ENCODE measurements at places on chromosomes 5 and 9. TPM values are rescaled to one million over a fixed set of nuclear protein-coding genes. Genes with fewer than 3 reads are reported as not detected.

- DNase-seq: no peak
Measured at GRCh38 chr9:120449566-120449965, 130.4 kb downstream of the CDK5RAP2 start.

GRCh38 chr5:72141440-72142355 lies 34.4 kb downstream of the MAP1B start:
- no peak for DNase-seq

DNA sequence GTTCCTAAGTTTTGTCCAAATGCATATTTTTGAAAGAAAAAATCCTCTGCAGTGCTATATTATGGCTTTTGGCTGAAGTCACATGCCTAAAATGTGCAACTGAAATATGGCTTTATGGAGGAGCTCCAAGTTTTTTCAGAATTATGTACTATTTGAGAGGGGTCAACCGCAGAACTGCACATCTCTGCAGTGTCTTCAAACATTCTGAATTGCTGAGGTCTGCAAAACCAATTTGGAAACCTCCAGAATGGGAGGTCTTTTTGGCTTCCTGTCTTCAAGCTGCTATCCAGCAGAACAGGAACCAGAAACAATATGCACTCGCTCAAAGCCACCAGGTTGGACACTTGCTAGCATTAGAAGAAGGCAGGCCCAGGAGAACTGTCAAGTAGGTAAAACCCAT lies 376.0 kb upstream of the PAPPA start:
- DNase-seq: no peak

GRCh38 chr5:171450423-171451331 lies 31.2 kb downstream of the FGF18 start:
- DNase-seq: no peak

GRCh38 chr9:122978601-122979000 lies 37.8 kb downstream of the RABGAP1 start:
- DNase-seq: no peak

- no peak for DNase-seq
Measured at GRCh38 chr5:93596676-93597490, 13.9 kb downstream of the NR2F1 start.

DNA sequence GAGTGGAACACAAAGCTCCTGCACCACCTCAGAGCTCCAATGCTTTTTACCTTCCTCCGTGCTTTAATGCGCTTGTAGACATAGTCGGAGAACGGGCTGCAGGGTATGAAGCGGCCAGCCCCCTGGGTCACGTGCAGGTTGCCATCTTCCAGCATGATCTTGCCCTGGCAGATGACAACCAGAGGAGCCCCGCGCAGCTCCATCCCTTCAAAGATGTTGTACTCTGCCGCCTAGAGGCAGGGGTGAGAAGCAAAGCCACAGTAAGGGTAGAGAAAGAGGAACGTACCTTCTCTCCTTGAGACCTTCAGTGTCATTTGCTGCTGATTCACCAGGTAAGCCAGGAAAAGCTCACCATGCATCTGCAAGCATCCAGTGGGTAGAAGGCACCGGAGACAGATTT lies 112.3 kb downstream of the DPYSL3 start:
- DNase-seq: no peak

GRCh38 chr9:95506428-95506677 lies 10.4 kb downstream of the PTCH1 start:
- no peak for DNase-seq

DNA sequence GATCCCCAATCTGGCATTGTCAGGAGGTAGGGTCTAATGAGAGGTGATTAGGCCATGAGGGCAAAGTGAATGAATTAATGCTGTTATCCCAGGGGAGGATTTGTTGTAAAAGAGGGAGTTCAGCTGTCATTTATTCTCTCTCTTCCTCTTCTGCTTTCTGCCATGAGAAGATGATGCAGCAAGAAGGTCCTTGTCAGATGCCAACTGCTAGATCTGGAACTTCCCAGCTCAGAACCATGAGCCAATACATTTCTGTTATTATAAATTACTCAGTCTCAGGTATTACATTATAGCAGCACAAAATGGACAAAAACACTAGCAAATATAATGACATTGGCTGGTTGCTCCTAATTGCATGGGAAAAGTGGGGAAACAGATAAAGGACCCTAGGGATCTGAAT lies 15.6 kb upstream of the BICD2 start:
- DNase-seq: no peak

DNA sequence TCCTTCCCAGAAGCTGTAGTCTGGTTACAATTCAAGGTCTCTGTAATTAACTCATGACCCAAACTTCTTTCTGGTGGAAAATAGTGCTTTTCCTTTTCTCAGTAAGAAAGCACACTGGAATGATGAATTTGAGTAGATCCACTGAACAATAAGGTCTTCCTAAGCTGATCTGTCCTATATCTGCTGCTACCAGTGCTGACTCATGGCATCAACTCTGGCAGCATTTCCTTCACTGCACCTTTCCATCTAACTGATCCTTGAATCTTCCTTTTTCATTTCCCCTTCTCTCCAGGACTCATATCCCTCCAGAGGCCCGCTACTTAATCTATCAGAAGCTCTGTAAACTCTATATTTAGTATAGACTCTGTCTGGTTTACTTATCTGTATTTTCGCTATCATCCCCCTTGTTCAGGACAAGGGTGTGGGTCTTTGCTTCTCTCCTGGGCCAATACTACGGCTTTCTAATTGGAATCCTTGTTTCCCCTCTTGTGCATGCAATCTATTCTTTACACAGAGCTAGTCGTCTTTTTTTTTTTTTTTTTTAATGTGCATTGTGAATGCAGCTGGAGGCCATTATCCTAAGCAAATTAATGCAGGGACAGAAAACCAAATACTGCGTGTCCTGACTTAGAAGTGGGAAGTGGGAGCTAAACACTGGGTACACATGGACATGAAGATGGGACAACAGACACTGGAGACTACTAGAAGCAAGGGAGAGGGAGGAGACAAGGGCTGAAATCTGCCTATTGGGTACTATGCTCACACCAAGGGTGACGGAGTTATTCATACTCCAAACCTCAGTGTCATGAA lies 192.2 kb upstream of the RPS23 start:
- no peak for DNase-seq

DNA sequence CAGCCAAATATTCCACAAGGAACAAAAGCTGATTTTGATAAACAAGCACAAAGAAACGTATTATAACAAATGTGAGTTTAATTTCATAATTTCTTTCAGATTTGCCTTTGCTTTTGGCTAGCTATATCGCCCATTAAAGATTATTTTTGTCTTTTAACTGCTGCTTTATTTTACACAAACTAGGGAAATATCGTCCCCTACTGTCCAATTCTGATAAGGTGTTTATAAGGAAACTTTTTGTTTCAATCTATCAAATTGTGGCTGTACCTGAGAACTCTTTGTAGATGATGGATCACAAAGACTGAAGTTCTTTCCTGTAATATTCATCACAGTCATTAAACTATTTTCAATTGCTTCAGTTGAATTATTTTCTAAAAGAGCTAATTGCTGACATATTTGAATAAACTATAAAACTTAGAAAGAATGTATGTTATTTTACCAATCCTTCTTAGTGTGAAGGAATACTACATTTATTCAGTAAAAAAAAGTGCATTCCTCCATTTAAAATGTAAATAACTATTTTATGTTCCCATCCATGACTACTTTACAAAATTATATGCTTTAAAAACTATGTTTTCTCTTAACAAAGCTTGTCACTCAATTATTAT lies 431.3 kb upstream of the ITGA1 start:
- DNase-seq: no peak

- no peak for DNase-seq
Measured at GRCh38 chr9:68627594-68627993, 77.4 kb upstream of the PIP5K1B start.

DNA sequence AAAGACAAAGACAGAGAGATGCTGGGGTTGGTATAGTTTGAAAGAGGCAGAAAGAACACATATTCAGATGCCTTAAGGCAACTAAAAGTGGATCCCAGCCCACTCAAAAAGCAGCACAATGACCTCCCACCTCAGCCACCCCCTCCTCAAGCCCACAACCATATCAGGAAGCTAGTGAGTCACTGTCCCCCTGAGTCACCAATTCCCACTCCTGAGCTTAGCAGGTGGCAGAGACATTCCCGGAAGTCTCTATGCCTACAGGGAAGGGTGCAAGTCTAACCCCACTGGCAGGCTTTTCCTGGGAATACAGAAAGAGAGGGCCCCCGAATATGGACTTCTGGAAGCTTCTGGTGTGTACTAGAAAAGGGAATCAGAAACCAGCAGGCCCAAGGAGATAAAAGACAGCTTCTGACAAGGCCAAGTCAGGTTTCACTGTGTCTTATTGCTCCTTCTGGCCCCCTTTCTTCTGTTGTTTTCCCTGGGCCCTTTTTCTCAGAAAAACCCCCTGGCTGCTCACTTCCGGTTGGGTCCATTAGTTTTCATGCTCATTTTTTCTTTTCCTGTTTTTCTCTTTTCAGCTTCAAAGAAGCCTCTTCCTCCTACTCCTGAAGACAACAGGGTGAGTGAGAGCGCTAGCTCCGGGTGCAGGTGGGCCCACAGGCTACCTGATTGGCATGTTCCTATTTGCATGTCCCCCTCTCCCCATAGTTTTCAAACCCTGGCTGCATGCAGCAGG lies 36.8 kb downstream of the ITK start:
- DNase-seq: no peak

DNA sequence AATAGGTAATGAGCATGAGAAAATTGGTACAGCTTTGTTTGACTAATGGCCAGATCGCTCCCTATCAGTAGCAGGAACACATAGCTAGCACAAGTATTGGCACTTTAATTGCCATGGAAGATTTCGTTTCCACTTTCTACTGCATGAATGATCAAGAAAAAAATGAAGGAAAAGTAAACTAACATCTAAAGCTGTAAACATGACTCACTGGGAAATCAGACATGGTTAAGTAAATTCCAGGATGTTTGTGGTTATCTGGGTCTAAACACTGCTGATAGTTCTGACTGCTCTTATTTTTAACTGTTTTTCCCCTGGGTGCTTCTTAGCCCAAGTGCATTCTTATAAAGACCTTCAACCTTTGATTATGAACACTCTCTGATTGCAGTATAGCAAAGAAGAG lies 388.9 kb downstream of the NR2F1-AS1 start:
- peak; percentile 96 for DNase-seq

GRCh38 chr5:74877624-74878304 lies 11.6 kb upstream of the FAM169A start:
- no peak for DNase-seq

DNA sequence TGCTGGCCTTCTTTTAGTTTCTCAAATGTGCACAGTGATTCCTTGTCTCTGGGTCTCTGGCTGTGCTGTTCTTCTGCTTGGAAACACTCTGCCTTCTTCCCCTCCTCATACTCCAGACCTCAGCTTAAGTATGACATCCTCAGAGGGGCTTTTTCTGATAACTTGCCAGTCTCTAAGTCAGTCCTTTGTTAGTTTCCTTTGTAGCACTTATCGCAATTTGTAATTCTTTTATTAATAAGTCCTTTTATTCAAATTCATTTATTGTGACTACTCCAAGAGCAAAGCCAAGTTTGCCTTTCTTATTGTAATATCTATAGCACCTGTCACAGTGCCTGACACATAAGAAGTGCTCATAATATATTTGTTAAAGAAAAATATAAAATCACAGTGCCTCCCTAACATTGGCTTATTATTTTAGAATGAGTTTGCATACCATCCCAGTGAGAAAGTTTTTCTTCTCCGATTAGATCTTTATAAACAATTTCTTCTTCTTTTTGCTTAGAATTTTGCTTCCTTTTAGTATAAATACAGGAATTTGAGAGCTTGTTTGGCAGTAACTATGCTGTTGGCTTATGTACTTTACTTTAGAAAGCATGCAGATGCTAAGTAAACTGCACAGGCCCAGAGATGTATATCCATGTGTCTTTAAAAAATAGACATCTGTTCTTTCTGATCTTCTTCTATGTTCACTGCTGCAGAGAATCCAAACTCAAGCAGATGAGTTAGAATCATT lies 198.0 kb downstream of the GAS1 start:
- DNase-seq: no peak

- no peak for DNase-seq
Measured at GRCh38 chr9:126470241-126470993, 143.3 kb upstream of the LMX1B start.

GADD45G gene
- not detected for total RNA-seq

FOXD4L4 gene
- not detected for total RNA-seq

PCAT7 gene
- not detected for total RNA-seq

ZNF658 gene
- total RNA-seq: 1.2 TPM

All from epithelial cell of proximal tubule (primary cell).